PC-9 (cell line): ENCODE measurements at places on chromosomes 11 and 22. TPM values are rescaled to one million over a fixed set of nuclear protein-coding genes. Genes with fewer than 3 reads are reported as not detected.

DNA sequence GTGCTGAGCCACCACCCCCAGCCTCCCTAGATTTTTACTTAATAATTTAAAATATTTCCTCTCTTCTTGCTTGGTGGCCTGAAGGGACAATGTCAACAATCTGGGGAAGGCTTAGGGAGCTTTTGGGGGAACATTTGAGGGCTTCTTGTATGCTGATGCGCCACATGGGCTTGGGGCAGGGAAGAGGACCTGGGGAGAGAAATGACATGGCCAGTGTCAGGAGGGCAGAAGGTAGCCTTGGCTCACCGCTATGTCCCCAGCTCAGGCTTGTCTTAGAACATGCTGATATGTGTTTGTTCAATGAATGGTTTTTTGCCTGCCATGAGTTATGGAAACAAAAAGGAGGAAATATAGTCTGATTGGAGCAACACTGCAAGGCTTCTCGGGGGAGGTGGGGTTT, 51.6 kb downstream of the ST14 start:
- H3K4me3 ChIP-seq: no peak overlapping the region
- no peak for DNase-seq
- H3K36me3 ChIP-seq: no peaks in the 10 kb centered on the region; the same call in 1 of the 2 replicates
- no peak overlapping the region for H3K27ac ChIP-seq

The TMEM132A gene
- total RNA-seq: 54.4 and 90.3 TPM in 2 replicates

The MIOX gene
- 1.4 and 1.5 TPM in 2 replicates for total RNA-seq

GRCh38 chr11:126355324-126355925, at the start of gene ST3GAL4:
Gene ST3GAL4 (plus strand): TSS chr11:126355686. CDS start chr11:126406156, 50,470 bp downstream.
- DNase-seq: peak; percentile 55
- no peaks in the 10 kb centered on the region for H3K27me3 ChIP-seq
- peaks cover 8% of the 10 kb centered on the region; the same call in 1 of the 2 replicates for H3K36me3 ChIP-seq
- H3K4me3 ChIP-seq: peak within 1 kb of the TSS; percentile 94
- H3K27ac ChIP-seq: peak within 1 kb of the TSS; percentile 99
- H3K4me1 ChIP-seq: peaks cover 71% of the 10 kb centered on the region
